ENCODE measurements at places on chromosomes 16 and 17.

- no peak for DNase-seq
Observed at GRCh38 chr16:74830648-74831047, 56.0 kb upstream of the FA2H start.

DNA sequence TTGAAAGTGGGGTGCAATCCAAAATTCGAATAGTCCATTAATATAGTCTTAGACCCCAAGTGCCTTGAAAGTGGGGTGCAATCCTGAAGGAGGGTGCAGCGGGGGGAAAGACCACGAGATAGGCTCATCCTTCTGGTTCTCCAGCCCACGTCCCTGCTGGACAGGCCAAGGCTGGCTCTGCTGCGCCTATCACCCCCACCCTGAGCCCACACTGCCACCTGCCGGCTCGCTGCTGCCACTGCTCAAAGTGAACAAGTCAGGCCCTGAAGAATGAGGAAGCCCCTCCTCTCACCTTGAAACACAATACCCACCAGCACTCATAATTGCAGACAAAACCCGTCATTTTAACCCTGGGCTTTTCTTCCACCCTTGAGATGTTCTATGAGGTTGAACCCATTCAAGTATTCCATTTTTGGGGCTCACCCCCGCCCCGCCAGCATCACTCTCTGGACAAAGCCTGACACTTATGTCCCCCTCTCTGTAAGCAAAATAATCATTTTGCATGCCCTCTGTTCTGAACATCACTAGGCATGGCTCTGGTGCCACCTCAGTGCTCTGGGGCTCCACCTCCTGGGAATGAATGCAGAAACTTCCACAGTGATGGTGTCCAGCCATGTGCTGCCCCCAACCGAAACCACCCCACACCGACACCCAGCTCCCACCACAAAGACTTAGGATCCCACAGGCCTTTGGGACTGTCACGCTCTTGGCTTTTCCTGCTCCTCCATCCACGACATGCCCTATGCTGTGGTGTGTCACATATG is 56.8 kb downstream of the BEAN1 start:
- peak; percentile 81 for DNase-seq

- DNase-seq = no peak
Observed at GRCh38 chr17:77297693-77298666, 157.2 kb downstream of the SEC14L1 start.

DNA sequence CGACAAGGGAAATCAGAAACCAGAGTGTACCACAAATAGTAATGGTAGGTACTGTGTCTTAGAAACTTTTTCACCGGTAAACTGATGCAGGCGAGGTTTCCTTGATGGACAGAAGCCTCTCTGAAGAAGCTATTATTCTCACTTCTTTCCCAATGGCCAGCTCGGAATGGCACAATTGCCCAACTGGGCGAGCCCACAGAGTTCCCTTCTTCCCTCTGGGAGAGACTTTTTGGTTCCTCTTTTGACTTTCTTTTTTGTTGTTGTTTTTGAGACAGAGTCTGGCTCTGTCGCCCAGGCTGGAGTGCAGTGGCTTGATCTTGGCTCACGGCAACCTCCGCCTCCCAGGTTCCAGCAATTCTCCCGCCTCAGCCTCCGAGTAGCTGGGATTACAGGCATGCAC is 16.9 kb downstream of the SLC43A2 start:
- DNase-seq = no peak

- DNase-seq = no peak
Observed at GRCh38 chr17:54194268-54194667, 371.5 kb downstream of the KIF2B start.

DNA sequence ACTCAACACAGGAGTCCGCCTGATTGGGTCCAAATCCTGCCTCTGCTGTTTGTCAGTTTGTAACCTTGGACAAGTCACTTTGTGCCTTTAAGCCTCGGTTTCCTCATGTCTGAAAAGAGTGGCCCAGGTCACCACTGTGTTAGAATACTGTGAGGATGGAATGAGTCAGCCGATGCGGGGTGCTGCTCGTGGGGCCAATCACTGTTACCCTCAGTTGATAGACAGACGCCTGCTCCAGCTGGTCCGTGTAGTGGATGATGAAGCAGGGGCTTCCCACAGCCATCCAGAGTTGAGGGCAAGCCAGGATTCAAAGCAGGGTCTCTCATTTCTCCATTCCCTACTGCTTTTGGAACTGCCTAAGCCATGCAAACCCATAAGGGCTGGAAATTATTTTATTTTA is 5.8 kb downstream of the FBXL19 start:
- no peak for DNase-seq

DNA sequence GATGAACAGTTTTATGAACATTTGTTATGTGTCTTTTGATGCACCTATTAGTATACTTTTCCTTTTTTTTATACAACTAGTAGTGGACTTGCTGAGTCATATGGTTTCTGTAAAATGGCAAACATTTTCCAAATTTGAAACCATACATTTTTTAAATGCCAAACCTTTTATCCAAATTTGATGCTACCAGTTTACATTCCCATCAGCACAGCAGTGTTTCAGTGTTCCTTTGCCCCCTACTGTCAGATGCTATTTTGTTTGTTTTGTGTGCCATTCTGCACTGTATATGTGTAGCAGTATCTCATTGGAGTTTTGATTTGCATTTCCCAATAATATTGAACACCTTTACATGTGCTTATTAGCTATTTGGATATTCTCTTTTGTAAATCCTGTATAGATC is 219.4 kb downstream of the TANC2 start:
- DNase-seq = no peak

- peak; percentile 12 for DNase-seq
Observed at GRCh38 chr17:18324140-18325050, 9.3 kb downstream of the SMCR8 start.

GRCh38 chr16:8864480-8865110 is 4.2 kb downstream of the CARHSP1 start:
- DNase-seq = no peak

- no peak for DNase-seq
Observed at GRCh38 chr16:62969711-62970318, 933.6 kb upstream of the CDH8 start.

GRCh38 chr16:54346041-54346440 is 59.5 kb upstream of the IRX3 start:
- DNase-seq = no peak

GRCh38 chr16:1688807-1689560 is 10.9 kb downstream of the JPT2 start:
- DNase-seq = no peak

DNA sequence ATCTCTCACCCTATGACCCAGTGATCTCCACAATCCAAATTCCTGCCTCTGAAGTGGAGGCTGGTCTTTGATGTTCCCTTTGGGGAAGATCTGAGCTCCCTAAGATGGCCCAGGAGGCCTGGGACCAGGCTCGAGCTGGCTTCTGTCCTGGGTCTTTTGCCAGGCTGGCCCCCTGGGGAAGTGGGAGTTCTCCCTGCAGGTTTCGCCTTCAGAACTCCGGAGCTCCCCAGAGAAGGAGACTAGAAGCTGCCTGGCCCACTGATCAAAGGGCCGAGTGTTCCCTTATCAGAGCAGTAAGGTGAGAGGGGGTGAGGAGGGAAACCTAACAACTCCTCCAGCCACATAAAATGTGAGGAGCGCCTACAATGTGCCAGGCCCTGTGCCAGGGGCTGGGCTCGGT is 147.1 kb downstream of the IRF8 start:
- DNase-seq = no peak

DNA sequence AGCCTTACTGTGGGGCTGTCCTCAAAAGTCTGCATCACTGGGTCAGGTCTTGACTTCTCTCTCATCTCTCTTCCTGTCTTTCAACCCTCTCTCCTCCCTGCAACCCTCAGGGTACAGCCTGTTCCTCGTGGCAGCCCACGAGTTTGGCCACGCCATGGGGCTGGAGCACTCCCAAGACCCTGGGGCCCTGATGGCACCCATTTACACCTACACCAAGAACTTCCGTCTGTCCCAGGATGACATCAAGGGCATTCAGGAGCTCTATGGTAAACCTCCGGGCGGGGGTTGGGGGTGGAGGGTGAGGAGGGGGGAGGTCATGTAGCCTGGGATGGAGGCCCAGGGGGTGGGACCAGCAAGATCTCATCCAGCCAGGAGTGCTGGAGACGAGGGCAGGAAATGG is 12.7 kb downstream of the MMP2 start:
- no peak for DNase-seq

- DNase-seq = no peak
Observed at GRCh38 chr17:21359483-21359840, 16.7 kb upstream of the KCNJ12 start.

DNA sequence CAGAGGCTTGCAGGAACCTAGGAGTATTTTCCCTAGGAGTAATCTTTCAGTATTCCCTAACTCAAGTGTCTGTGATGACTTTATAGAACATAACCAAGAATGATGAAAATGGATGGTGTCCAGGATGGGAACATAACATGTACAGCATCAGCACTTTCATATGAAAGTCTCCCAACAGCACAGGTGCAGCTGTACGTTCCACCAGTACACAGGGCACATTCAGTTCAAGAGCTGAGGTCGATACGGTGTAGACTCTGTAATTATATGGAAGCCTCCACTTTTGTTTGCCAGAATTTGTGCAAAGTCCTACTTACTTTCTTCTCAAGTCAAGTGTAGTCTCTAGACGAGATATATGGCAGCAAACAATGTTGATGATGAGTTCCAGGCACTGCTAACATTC is 46.2 kb upstream of the CRYM start:
- no peak for DNase-seq

DNA sequence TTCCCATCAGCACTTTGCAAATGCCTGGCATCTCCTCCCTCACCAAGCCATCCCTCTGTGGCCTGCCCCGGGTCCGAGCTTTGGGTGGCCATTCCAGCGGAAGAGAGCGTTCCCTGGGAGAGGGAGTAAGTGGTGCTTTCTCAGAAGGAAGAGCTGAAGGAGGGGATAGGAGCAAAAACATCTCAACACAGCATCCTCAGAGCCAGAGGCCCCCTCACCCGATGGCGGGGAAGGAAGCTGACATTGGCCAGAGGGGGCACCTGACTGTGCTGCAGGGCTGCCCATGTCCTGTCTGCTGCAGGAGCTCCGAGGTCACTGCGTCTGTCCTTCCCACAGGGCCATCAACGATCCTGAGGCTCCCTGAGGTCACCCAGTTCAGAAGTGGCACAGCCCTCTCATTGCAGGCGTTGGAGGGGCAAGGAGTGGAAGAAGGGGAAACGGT is 427 bp upstream of the TLCD3B start:
- DNase-seq = no peak

DNA sequence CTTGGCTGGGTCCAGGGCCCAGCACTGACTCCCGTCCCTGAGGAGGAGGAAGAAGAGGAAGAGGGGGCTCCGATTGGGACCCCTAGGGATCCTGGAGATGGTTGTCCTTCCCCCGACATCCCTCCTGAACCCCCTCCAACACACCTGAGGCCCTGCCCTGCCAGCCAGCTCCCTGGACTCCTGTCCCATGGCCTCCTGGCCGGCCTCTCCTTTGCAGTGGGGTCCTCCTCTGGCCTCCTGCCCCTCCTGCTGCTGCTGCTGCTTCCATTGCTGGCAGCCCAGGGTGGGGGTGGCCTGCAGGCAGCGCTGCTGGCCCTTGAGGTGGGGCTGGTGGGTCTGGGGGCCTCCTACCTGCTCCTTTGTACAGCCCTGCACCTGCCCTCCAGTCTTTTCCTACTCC is 8.5 kb downstream of the HIRIP3 start:
- DNase-seq = no peak

DNA sequence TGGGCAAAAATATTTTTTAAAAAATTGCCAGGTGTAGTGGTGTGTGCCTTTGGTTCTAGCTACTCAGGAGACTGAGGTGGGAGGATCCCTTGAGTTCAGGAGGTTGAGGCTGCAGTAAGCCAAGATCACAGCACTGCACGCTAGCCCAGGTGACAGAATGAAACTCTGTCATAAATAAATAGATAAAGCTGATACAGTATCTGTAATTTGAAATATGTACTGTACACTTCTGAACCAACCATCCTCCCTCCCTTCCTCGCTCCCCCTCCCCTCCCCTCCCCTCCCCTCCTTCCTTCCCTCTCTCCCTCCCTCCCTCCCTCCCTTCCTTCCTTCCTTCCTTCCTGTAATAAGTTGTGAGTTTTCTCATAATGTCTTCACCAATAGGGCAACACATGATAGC is 208.4 kb upstream of the RBFOX1 start:
- DNase-seq = no peak

GRCh38 chr17:75856062-75856756 is 1.1 kb upstream of the WBP2 start:
- DNase-seq = peak; percentile 73

GRCh38 chr17:82844796-82845162 is 5.0 kb upstream of the ZNF750 start:
- no peak for DNase-seq

DNA sequence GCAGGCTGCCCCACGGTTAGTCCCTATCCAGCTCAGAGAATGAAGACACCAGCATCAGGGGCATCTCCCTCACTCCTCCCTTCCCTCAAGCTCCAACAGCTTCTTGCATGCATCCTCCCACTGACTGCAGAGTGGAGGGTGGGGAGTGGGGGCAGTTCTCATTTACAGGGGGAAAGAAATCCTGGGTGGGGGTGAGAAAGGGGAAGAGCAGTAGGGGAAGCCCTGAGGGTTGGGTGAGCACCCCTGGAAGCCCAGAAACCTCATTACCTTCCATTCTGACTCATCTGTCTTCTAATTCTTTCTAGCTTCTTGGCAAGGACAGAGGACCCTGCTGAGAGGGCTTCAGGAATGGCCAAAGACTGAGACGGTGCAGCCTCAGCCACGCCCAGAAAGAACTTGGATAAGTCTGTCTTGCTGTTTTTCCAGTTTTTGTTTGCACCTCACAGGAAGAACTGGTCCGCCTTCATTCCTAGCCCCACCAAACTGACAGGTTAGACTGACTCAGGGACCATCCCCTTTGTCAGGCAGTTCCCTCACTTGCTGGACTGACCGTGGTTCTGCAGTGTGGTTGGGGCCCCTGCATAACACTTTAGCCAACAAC is 52.5 kb upstream of the WSB1 start:
- DNase-seq = peak; percentile 61

GRCh38 chr16:89135971-89136765 is 35.4 kb upstream of the CDH15 start:
- DNase-seq = no peak

GRCh38 chr17:66557886-66558285 is 255.5 kb downstream of the PRKCA start:
- no peak for DNase-seq

GRCh38 chr16:11526655-11527350 is 59.9 kb downstream of the LITAF start:
- no peak for DNase-seq
